Fibroblast of skin of abdomen (primary cell): ENCODE measurements at places on chromosomes 5 and 9.

GRCh38 chr9:2781336-2781735 lies 62.6 kb downstream of the PUM3 start:
- DNase-seq = peak; percentile 24

GRCh38 chr5:157100140-157100679 lies 8.6 kb downstream of the HAVCR2 start:
- peak; percentile 34 for DNase-seq

GRCh38 chr9:125992557-125992956 lies 245.4 kb downstream of the PBX3 start:
- DNase-seq = no peak

GRCh38 chr9:4365055-4365454 lies 65.2 kb upstream of the GLIS3 start:
- DNase-seq = no peak

DNA sequence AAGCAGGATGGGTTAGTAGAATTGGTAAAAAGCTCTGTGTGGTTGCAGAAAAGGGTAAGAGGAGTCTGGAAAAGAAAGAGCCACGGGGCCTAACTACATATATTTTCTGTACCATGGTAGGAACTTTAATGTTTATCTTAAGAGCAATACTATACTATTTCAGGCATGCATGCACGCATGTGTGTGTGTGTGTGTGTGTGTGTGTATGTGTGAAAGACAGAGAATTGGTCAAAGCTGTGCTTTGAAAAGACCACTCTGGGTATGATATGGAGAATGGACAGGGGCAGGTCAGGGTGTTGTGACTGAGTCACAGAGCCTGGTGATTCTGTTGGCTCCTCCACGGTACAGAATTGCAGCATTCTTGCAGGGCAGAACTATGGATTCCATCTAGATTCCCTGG lies 339.3 kb downstream of the SLIT3 start:
- DNase-seq = peak; percentile 64

GRCh38 chr5:58327289-58327688 lies 132.6 kb downstream of the PLK2 start:
- no peak for DNase-seq

DNA sequence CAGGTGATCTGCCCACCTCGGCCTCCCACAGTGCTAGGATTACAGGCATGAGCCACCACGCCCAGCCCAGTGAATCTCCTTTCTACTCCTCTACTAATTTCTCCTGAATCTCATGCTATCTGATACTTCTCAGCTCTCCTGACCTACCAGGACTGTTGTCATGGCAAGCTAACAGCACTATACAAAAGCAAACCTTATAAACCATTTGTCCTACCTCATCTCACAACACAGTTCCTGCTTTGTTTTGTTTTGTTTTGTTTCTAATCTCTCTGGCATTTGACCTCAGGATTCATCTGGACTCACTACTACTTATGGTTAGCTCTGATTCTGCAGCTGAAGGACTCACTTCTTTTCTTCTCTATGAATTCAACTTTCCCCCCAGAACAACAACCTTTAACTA lies 734.8 kb downstream of the TLE1 start:
- no peak for DNase-seq

DNA sequence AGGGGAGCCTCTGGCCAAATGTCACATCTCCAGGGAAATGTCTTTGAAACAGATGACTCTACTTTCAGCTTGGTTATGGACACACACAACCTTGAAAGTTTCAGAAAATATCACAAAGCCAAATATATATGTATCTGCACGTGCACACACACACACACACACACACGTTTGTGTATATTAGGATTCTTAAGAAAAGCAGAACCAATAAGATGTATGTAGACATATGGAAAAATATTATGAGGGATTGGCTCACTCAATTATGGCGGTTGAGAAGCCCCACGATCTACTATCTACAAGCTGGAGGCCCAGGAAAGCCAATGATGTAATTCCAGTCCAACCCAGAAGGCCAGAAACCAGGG lies 194.9 kb downstream of the PALM2AKAP2 start:
- no peak for DNase-seq

GRCh38 chr9:23582836-23583235 lies 243.2 kb downstream of the ELAVL2 start:
- DNase-seq = no peak

GRCh38 chr9:87034841-87035240 lies 87.5 kb upstream of the GAS1 start:
- peak; percentile 62 for DNase-seq

DNA sequence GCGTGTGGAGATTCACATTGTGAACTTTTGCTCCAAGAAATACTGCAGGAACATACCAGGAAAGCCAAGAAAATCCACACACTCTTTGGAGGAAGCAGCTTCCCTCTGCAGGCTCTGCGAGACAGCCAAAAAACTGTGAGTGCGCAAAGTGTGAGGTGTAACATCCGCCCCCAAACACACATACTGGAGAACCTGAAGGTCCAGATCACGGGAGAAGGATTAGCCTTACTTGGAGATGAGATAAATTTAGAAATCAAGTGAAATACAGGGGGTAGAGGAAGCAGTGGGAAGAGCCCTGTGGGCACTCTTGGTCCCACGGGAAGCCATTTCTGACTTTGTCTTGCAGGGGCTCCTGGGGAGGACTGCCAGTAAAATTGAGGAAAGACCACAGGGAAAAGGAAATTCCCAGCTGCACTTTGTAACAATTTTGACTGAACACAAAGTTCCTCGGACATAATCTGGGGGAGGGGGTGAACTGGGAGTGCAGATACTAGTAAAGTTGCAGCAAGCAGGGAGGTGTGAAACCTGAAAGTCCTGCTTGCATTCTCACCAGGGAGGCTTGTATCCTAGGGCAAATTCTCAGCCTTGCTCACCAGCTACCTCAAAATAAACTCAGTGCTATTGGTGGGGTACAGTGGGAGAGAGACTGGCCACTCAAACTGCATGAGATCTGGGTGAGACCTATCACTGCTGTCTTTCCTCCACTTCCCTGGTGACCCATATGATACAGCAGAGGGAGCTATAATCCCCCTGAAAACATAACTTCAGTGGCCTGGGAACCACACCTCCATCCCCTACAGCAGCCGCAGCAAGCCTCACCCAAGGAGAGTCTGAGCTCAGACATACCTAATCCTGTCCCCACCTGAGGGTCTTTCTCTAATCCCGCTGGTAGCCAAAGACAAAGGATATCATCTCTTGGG lies 109.1 kb downstream of the ALDH1A1 start:
- no peak for DNase-seq

GRCh38 chr9:116269250-116269649 lies 115.7 kb downstream of the PAPPA start:
- peak; percentile 61 for DNase-seq

GRCh38 chr5:40796487-40796889 lies 1.7 kb downstream of the PRKAA1 start:
- DNase-seq = peak; percentile 39

DNA sequence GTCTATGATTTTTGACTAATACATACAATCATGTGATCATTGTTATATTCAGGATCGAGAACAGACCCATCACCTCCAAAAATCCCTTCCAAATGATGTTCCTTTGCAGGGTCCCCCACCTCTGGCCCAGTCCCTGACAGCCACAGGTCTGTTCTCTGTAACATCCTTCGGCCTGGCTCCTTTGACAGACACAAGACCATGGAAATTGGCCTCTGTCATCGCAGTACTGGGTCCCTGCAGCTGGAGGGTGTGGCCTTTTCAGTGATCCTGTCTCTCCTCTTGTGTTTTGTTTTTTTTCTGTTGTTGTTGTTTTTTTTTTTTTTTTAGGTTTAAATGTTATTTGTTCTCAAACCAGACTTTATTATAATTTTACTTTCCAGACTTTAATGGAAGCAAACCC lies 27.4 kb upstream of the ANKRD33B start:
- no peak for DNase-seq

DNA sequence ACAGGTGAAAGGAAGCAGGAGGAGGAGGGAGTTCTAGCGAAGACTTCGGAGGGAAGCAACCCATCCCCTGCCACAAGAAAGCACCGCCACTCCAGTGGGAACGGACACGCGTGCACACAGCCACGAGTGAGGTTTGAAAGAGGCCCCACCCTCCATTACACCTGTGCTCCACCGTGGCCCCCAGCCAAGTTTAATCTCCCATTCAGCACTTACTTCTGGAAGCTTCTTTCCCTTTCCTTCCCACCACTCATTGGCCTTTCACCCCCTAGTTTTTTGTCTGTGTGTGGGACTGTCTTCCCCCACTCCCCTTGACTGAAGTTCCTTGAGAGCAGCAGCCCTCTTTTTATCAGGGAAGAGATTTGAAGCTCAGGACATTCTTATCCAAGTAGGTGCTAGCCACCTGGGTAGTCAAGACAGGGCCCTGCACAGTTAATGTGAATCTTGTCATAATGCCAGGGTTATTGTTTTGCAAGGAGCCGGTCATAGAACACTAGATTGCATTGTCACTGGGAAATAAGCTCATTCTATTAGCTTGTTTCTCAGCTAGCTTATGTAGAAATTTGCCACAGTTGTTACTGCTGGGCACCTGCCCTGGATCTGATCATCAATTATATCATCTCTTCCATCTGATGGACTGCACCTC lies 256.0 kb downstream of the DOCK8 start:
- no peak for DNase-seq

GRCh38 chr5:160547061-160547460 lies 125.4 kb downstream of the PTTG1 start:
- no peak for DNase-seq

DNA sequence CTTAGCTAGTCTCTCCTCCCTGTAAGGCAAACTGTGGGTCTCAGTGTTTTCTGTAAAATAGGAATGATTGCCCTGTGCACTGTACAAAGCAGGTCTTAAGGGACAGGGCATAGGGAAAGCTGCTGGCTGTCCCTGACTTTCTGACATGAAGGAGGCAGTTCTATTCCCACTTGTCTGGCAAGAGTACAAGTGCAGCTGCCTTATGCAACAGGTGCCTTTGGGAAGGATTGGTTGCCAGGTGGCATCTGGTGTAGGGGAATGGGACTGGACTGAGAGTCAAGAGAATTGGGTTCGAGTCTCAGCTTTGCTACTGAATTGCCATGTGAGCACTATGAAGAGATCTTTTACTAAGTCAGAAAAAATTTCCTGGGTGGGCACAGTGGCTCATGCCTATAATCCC lies 10.0 kb downstream of the BSPRY start:
- DNase-seq = no peak
